Memory B cell (primary cell): ENCODE measurements at places on chromosomes 5 and 9.
A peak's percentile ranks its signal among the peaks of the same experiment; 100 is the strongest.

DNA sequence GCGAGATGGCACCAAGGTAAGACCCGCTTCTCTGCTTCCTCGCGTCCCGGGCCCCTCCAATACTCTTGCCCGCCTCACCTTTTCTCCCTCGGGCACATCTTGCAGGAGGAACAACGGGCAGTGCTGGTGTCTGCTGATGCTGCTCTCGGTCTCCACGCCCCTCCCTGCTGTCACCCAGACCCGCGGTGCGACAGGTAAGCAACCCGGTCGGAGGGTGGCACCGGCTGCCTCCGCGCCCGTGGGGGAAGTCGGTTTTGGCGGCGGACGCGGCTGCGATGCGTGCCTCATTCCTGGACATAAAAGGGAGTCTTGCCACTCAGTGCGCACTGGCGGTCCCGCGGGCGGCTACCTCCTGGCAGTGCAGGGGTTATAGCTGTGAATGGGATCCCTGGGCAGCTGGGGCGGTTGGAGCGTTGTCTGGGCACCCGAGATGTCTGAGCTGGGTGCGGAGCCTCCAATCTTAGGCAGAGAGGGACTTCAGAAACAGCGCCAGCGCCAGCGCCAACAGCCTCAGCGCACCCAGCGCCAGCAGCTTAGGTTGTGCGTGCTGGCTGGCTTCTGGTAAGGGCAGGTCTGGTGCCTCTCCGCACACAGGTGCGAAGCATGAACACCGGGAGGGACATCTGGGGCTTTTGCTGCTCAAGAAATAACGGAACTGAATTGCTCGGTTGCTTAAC is 488 bp downstream of the COL15A1 start:
- DNase-seq: peak; percentile 20

GRCh38 chr5:4896328-4896727 is 243.8 kb upstream of the ADAMTS16 start:
- DNase-seq: no peak

DNA sequence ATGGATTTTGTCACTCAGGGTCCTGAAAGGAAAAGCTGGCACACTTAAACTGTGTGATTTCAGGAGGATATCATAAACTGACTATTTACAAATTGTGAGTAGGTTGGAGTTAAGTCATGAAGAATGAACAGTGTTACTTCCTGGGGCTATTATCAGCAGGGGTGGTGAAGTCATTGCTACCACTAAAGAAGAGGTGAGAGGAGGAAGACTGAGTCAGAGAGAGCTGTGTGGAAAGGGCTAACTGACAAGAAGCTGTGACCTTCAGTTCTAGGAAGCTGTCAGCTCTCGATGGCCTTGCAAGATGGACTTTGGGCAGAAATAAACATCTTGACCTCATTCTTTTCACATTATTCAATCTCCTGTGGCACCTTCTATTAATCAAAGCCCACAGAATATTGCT is 72.3 kb upstream of the STARD4 start:
- DNase-seq: no peak

GRCh38 chr9:99827244-99827643 is 5.6 kb downstream of the NR4A3 start:
- DNase-seq: no peak

- DNase-seq: no peak
Observed at GRCh38 chr9:86304236-86304730, 21.9 kb upstream of the ISCA1 start.

DNA sequence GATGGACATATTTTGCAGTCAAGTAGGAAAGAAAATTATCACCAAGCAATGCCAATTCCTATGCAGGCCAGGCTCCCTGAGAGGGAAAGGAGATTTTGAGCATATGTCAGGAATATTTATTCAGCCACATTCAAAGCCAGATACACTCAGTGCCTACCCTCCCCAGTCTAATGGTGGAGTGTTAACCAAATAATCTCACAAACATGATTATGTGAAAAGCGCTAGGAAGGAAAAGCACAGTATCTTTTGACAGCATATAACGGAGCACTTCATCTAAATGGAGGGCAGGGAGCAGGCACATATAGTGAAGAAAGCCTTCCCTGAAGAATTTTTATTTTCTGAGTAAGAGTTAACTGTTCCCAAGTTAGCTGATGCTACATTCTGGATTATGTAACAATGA is 80.3 kb upstream of the SLC30A5 start:
- no peak for DNase-seq

DNA sequence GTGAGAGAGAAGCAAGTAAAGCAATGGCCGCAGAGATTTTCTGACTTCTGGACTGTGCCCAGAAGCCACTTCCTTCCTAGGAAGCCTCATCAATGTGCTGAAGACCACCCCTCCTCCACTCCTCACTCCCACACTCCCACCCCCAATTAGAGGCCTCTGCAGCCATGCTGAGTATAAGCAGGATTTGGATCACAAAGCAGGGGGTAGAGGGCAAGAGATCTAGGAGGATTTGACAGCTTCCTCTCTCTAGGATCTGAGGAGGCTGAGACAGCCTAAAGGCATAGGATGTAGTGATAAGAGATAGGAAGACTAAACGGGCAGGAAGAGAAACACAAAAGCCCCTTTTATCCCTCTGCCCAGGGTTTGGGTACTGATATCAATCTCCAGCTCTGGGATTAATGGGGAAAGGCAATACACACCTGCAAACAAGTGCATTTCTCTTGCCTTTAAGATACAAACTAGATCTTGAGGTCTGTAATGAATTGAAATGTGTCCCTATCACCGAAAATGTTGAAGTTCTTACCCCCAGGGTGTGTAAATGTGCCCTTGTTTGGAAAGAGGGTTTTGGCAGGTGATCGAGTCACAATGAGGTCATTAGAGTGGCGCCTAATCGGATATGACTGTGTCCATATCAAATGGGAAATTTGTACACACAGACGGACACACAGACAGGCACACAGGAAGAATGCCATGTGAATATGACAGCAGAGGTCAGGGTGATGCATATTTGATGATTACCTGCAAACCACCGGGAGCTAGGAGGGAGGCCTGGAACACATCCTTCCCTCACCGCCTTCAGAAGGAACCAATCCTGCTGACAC is 28.5 kb downstream of the KCNV2 start:
- DNase-seq: no peak

DNA sequence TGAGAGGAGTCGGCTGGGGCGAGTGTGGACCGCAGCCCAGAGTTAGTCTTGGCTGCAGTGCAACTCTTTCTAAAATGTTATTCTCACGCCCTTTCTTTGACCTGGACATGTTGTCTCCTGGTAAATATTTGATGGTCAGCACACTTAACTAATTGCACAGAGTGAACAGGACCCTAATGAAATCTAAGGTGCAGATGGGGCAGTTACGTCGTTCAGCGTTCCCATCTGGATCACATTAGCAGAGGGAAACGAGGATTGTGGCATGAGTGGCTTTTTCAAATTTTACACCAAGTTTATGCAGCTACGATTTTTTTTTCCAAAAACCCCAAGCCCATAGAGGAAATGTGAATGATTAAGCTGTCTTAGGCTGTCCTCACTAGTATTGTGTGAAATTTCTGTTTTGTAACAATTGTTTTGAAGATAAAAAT is 483 bp downstream of the C9orf85 start:
- no peak for DNase-seq
